ENCODE measurements at places on chromosomes 4 and X.

GRCh38 chr4:73315091-73315490 lies 56.5 kb upstream of the ANKRD17 start:
- DNase-seq = no peak

DNA sequence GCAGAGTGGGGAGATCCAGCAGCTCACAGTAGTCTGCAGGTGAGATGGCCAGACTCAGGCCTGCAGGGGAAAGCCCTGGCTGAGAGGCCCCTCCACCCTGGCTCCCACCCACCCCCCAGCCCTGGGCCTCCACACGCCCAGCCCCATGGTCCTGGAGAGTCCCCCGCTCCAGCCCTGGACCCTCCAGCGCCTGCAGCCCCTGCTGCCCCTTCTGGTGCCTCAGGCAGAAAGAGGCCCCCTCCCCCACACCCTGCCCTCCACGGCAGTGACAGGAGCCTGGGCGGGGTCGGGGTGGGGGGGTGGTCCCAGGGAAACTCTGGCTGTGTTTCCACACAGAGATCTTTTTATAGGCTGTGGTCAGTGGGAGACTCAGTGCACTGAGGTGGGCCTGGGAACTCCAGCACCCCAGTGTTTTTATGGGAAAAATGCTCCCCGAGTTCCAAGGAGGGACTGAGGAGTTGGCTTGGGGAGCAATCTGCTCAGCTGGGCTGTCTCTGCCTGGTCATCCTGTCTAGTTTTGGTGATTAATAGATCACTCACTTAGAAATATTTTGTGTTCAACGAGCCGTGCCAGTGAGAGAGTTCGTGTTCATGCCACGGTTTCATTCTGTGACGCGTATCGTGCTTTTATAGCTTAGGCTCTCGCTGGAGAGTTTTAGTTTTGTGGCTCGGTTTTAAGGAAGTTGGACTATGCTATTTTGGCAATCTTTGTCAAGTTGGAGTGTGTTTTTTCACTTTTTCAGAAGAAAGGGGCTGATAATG lies 53.1 kb upstream of the HGFAC start:
- DNase-seq = no peak

DNA sequence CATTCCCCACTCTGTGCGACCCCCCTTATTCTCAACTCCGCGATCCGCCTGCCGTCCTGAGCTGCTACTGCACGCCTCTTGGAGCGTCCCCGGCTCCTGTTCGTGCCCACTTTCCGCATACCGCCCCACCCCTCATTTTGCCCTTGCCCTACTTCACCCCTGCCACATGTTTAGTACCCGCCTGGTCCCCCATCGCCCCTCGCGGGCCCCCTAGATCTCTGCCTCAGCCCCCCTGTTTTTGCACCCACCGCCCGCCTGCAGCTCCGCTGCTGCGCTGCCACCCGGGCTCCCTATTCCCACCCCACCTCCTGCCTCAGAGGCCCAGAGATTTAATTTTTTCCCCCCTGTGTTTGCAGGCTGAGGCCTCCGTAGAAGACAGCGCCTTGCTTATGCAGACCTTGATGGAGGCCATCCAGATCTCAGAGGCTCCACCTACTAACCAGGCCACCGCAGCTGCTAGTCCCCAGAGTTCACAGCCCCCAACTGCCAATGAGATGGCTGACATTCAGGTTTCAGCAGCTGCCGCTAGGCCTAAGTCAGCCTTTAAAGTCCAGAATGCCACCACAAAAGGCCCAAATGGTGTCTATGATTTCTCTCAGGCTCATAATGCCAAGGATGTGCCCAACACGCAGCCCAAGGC lies 1.4 kb downstream of the MAGED1 start:
- DNase-seq = no peak

DNA sequence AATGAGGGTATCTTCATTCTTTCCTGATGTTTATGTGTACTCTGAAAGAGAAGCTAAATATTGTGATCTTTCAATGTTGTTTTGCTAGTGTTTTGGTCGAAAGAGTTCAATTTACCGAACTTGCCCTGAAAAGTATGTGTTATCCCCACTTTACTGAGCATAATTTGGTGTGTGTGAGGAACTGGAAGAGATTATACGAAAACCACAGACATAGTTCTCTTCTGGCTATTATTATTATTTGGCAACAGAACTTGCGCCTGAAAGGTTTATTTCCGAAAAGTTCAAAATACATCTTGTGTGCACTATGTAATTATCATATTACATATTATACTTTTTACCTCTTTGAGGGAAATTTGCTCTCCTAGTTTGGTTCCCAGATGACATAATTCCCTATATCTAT lies 232.5 kb upstream of the INTU start:
- no peak for DNase-seq

DNA sequence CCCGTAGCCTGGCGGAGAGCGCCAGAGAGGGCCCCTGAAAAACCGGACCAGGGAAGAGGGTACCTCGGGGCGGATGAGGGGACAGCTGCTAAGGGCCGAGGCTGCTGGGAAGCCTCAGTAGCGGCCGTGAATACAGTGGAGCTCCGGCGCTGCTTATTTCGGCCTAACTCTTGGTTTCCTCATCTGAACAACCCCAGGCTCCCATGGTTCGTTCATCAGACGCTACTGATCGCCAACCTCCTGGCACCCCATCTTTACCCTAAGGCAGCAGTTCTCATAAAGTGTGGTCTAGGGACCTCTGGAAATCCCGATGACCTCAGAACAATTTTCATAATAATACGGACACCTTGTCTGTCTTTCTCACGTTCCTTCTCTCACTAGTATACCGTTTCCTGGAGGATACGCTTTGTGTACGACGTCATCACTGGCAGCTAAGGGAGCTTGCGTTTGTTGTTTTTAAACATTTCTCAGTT lies 645 bp upstream of the RAB28 start:
- DNase-seq = no peak

DNA sequence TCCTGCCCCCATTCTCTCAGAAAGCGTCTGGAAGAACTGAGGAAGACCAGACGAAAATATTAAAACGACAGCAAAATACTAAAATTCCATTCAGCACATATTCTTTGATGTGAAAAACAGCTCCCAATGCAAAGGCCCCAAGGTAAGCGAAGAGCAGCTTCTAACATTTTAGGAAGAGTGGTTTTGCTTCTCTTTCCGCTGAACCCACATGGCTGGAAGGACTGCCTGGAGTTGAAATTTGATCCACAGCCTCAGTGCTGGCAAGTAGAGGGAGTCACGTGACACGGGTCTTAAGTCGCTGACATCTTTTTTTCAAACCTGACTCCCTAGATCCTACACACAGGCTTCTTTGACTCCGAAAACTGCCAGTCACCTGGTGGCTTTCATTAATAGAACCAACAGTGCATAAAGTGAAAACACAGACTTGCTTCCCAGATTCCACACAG lies at the start of gene FAM13A:
TSS of gene FAM13A (minus strand) at position 233 of the 446 bp plus-strand sequence. CDS start at position 12, 221 bp downstream.
- peak; percentile 99 for DNase-seq

All from NCI-H187 treated with DMSO at 0.1 percent for 48 hours (cell line).